SJSA1 (cell line): ENCODE measurements at places on chromosomes 6 and 20. TPM values are rescaled to one million over a fixed set of nuclear protein-coding genes. Genes with fewer than 3 reads are reported as not detected.

DNA sequence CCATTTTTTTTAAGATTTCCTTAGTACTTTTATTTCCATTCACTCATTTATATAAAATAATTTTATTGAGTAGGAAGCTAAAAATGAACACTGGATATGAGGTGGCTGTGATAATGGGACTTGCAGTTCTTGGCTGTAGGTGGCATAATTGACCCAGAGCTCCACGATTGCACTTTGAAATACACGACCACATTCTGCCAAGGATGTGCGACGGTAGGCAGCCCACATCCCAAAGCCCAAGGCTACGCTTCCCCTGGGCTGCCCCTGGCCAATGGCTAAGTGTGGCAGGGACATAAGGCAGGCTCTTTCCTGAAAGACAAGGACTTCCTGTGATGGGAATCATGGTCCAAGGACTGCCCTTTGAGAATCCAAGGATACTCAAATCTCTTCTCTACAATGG lies 43.7 kb upstream of the ADTRP start:
- no peak for DNase-seq

The SMOC2 gene
- total RNA-seq = not detected in 2 replicates

DNA sequence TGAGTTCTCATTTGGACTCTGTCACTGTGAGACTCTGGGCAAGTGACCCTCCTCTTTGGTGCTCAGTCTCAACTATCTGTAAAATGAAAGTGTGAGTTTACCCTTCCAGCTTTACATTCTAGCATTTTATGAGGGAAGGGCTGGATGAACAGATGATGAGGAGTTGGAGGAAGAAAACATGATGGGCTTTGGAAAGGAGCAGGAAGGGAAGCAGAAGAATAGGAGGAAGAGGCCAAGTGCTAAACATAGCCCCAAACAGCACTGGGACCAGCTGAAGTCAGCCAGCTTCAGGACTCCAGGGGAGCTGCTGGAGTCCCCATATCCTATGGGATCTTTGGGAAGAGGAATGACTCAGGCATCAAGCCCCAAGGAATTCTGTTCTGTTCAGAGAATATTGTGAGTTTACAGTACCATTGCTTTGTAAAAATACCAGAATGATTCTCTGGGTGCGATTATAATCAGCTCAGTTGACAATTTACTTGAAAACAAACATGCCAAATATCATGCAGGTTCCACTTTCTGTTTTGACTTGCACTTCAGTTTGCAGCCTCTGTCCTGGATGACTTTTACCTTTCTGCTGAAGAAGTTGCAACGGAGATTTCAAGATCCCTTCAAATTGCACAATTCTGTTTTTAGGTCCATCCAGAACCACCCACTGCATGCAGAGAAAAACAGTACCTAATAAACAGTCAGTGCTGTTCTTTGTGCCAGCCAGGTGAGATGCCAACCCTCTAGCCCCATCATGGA lies 3.2 kb downstream of the CD40 start:
- DNase-seq = no peak

The LIN28B gene
- total RNA-seq = not detected in 2 replicates

DNA sequence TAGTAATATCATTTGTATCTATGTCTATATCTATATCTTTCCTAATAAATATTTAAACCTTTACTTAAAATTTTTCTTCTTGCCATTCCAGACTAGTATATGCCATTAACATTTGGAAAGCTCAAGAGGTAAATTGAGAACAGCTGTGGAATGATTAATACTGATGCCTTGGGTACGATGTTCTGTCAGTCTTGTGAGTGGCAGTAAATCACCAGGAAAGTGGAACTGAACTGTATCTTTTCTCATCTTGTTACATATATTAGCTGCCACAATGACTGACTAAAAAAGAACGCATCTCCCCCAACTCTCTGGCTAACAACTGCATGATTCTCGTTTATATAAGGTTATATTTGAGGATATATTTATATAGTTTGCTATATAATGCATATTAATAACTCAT lies 137.0 kb upstream of the ASCC3 start:
- no peak for DNase-seq

DNA sequence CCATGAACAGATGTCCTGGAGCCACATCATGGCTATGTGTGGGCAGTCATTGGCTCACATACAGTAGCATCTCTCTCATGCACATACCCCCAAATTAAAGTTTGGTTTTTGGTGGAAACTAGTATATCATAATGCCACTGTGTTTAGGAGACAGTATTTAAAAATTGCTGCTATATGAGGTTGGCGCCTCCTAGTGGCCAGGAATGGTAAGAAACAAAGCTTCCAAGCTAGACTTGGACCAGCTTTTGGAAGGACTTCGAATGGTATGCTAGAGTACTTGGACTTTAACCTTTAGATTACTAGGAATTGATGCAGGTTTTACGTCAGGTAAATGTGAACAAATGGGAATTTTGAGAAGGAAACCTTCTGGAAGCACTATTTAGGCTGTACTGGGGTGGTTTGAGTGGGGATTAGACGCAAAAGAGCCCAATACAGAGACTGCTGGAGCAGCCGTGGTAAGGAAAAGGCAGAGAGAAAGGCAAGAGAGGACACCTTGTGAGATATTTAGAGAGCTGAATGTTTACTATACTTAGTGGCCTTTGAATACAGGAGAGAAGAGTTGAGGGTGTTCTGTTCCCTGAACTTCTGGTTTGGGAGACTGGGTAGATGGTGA lies 23.8 kb downstream of the PRSS35 start:
- no peak for DNase-seq

GRCh38 chr6:34890533-34890925 lies 1.5 kb downstream of the ANKS1A start:
- no peak for DNase-seq
